ENCODE measurements at places on chromosomes 1 and 21. TPM values are rescaled to one million over a fixed set of nuclear protein-coding genes. Genes with fewer than 3 reads are reported as not detected.

The LCE6A gene
- total RNA-seq: not detected

The PAQR6 gene
- 0.32 TPM for total RNA-seq

The FGGY gene
- 12.7 TPM for total RNA-seq

The FOXO6 gene
- total RNA-seq: 0.05 TPM

- DNase-seq: peak; percentile 62
Measured at GRCh38 chr21:44872649-44873355, 688 bp downstream of the PTTG1IP start.

- DNase-seq: peak; percentile 32
Measured at GRCh38 chr1:153357076-153357852, 390 bp upstream of the S100A9 start.

The NR1I3 gene
- total RNA-seq: not detected

DNA sequence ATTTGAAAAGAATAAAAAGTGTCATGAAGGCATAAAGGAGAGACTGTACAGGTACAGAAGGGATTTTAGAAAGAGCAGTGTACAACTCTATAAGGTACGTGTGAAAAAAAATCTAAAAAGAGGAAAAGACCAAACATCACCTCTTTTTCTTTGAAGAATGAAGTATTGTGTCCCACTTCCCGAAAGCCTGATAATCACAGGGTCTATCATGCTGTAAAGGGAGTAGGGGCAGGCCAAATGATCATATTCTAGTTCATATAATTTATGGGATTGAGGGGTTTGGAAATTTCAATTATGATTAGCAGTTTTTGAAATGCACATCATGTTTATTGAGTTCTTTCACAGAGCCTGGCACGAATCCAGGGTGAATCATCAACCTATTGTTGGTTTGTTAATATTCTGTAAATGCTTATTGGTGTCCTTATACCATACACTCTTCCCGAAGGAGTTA is 910 bp upstream of the RERE start:
- peak; percentile 81 for DNase-seq

DNA sequence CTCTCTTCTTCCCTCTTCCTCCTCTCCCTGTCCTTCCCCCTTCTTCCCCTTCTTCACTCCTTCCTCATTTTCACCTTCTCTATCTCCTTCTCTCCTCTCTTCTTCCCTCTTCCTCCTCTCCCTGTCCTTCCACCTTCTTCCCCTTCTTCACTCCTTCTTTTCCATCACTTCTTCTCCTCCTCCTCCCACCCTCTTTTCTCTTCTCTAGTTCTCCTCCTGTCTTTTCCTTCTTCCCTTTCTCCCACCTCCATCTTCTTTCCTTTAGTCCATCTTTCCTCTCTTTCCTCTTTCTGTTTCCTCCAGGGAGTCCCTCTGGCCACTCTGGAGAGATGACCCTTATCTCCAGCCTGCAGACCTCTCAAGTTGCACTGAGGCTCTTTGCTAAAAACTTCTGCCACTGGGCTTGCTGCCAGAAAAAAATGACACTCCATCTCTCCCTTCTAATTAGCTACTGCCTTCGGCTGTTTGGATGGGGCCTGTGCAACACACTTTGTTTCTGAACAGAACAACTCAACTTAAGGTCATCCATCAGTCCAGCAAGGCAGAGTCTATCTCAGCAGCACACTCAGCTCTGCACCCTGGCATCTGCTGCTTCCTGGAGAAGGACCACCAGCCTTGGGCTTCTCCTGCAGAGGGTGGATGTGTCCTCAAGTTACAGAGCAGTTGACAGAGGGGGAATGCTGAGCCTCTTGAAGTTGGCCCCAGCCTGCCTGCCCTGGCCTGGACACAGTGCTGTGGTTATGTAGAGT is 538.8 kb downstream of the MATN1 start:
- DNase-seq: peak; percentile 27

GRCh38 chr1:64948216-64948615 is 18.1 kb downstream of the JAK1 start:
- DNase-seq: no peak

- no peak for DNase-seq
Measured at GRCh38 chr1:6093611-6094010, 47.9 kb downstream of the KCNAB2 start.

DNA sequence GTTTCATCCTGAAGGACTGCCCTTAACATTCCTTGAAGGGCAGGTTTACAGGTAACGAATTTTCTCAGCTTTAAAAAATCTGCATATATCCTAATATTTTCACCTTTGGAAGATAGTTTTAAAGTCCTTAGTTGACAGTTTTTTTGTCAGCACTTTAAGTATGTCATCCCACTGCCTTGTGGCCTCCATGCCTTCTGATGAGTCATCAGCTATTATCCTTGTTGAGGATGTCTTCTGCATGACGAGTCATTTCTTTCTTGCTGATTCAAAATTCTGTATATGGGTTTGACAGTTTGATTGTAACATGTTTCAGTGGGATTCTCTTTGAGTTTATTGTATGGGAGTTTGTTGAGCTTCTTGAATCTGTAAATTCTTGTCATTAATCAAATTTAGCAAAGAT is 500.6 kb downstream of the DISC1 start:
- peak; percentile 76 for DNase-seq

- no peak for DNase-seq
Measured at GRCh38 chr21:17468698-17469097, 44.1 kb upstream of the CXADR start.

The RAVER2 gene
- total RNA-seq: 0.47 TPM

The COL8A2 gene
- 1.2 TPM for total RNA-seq

DNA sequence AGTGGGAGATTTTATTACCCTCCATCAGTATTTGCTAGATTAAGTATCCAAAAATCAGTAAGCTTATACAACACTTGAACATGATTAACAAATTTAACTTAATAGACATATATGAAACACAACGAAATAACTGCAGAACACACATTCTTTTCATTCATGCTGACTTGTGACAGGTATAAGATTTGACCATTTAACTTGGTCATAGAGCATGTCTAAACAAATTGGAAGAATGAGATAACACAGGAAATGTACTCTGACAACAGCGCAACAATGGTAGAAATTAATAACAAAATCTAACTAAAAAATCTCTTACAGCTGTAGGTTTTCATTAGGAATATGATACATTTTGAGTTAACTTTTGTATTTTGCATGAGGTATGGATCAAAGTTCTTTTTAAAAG is 62.4 kb upstream of the TTLL7 start:
- no peak for DNase-seq

The ANGPTL3 gene
- not detected for total RNA-seq

The RAB25 gene
- total RNA-seq: not detected

DNA sequence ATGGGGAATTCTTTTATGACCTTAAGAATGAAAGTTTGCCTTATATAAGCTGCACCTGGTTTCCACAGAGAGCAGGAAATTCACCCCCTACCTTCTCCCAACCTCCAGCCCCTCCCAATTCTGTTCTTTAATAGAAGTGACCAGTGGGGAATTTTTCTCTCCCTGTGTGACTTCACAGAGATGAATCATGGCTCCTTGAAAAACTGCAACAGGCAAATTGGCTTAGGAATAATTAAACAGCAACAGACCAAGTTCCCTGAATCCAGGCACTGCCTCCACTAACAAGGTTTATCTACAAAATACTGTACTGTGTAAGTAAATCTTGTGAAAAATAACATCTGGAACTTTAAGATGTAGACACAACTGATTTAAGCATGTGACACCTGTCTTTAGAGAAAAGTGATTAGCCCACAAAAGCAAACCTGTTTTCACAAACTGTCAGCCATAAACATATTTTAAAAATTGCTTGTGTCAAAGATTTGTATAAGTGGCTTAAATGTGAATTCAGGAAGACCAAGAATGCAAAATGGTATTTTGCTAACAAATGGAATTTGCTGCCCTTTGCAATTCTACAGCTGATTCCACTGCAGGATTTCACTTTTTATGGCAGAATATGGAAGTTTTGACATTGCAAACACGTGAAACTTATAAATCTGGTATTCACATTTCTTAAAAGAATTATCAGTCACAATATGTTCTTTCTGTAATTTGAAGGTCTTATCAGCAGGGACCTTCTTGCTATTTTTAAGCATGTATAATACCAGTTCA is 54.0 kb downstream of the ALG14 start:
- DNase-seq: peak; percentile 47

DNA sequence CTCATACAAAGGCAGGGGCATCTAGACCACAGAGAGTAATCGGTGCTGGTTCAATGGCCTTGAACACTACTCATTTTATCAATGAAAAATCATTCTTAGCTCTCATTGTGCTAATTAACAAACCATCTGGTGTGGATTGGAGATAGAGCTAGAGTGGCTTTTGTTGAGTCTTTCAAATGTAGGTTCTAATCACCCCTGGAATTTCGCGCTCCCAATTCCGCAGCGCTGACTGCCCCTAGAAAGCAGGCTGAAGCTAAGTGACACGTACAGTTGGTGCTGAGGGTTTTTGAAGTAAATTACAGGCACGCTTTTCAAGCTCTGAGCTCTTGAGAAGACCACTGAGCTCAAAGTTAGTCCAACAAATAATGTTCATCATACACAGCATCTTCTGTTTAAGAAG is 31.2 kb upstream of the CA6 start:
- no peak for DNase-seq

GRCh38 chr1:14842361-14842760 is 243.9 kb downstream of the KAZN start:
- DNase-seq: peak; percentile 89

DNA sequence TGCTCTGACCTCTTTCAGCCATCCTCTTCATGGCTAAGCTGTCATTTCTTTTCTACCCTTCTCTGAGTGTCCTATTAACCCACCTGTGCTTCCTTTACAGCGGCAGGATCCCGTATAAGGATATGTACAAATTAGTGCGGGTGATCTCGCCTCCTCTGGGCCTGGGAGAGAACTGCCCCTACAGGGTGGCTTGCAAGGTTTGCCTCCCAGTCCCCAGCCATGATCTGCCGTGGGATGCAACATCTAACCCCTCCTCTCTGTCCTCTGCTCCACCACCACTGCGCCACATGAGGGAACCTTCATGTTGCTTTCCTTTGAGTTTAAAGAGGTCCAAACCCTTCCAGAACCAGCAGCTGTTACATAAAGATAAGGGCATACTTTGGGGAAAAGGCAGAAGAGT is 282.2 kb downstream of the ZNF648 start:
- DNase-seq: no peak

DNA sequence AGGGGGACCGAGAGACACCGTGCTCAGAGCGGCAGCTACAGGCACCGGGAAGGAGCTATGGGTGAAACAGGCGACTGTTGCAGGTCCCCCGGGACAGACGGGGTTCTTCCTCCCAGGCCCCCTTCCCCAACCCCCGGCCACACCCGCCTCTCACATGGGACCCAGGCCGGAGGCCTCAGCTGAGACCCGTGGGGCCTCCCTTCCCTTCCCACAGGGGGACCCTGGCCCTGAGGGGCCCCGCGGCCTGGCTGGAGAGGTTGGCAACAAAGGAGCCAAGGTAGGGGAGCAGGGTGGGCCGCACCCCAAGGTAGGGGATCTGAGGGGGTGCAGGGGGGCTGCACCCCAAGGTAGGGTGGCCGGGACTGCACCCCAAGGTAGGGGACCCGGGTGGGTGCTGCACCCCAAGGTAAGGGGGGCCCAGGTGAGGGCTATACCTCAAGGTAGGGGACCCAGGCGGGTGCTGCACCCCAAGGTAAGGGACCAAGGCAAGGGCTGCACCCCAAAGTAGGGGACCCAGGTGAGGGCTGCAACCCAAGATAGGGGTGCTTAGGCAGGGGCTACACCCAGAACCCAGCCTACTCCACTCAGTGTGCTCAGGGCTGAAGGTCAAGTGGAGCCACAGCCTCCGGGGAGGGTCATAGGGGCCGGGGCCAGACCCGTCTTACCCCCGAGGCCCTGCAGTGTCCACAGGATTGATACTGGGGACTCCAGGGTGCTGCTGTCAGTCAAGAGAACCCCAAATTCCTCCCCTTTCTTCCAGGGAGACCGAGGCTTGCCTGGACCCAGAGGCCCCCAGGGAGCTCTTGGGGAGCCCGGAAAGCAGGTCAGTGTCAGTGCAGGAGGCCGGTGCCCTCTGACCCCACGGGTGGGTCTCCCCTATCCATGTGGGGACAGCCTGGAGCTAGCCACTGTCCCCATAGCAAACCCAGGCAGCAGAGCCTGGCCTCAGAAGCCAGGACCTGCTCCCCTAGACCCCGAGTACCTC is 22.7 kb downstream of the COL6A2 start:
- peak; percentile 44 for DNase-seq

The FAM89A gene
- 39.5 TPM for total RNA-seq

The F11R gene
- 4.5 TPM for total RNA-seq

GRCh38 chr1:207048041-207048440 is 3.0 kb downstream of the YOD1 start:
- DNase-seq: no peak

DNA sequence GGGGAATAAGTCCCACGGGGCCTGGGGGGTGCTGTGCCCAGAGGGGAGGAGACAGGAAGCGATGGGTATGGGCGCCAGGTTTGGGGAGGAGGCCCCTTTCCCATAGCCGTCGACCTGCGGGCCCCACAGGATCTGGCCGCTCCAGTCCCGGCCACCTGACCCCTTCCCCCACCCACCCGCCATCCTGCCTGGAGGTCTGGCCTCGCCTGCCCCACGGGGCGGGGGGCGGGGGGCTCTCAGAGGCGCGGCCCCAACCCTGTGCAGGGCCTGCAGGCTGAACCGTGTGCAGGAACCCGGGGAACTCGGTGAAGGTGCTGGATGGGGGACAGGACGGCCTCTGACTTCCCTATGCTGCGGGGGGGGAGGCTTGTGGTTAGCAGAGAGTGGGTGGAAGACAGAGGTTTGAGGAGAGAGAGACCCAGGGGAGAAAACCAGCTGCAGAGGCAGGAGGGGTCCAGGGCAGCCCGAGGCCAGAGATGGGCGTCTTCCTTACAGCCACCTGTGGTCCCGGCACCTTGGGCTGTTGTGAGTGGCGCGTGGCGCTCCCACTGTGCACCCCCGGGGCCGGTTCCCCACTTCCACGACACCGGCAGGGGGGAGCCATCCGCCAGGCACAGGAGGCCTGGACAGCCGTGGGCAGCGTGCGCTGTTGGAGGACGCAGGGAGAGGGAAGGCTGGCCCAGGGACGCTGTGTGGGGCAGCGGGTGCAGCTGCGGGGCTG is 2.5 kb upstream of the TNFRSF18 start:
- no peak for DNase-seq

DNA sequence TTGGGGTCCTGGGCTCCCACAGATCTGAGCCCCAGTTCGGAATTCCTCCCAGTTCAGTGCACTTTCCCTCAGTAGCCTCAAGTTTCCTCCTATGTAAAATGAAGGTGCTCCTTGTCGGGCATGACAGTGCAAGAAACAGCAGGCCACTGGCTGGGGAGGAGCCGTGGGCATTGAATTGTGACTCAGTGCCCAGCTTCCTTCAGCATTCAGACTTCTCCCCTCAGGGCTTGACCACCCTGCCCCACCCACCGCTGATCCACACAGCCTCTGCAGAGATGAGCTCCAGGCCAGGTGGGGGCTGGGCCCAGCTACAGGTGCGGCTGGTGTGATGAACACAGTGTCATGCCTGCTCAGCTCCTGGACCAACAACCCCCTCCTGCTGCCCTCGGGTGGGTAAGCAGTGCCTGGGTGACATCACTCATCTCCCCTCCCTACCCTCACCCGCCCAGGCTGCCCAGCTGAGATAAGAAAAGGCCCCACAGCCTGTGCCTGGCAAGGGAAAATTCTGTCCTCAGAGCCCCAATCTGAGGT is 4.9 kb downstream of the MOB3C start:
- peak; percentile 67 for DNase-seq

DNA sequence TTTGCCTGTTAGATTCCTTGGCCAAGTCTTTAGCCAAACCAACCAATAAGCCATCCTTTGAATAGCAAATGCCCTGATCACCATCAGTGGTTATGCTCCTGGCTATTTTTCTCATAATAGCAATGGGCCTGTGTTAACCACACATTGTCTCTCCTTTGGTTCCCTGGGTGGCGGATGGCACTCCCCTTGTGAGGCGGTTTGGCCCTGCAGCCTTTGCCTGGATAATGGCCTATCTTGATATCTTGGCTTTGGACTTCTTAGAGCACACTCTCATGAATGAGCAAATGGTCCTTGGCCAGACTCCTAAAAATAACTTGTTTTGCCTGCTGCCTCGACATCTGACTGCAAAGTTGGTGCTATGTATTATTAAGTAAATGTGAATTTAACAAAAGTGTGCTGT is 22.4 kb upstream of the ZBTB18 start:
- no peak for DNase-seq
